DMS79 (cell line): ENCODE measurements at places on chromosomes 11 and 22.

DNA sequence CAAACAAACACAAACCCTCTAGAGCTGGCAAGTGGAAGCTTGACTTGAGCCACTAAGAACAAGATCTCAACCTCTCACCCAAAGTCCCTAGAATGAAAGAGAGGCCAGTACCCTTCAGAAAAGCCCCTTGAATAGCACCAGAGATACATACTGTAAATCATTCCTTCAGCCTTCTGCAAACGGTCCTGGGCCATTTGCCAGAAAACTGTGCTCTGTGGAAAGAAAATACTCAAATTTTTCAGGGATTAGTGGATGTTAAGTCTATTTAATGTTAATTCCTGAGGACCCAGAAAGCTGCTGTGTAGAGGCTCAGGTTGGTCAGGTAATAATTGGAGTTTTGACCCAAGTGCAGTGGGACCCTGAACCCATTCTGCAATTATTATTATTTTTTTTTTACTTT, 16.9 kb downstream of the SERPINH1 start:
- no peak for DNase-seq

DNA sequence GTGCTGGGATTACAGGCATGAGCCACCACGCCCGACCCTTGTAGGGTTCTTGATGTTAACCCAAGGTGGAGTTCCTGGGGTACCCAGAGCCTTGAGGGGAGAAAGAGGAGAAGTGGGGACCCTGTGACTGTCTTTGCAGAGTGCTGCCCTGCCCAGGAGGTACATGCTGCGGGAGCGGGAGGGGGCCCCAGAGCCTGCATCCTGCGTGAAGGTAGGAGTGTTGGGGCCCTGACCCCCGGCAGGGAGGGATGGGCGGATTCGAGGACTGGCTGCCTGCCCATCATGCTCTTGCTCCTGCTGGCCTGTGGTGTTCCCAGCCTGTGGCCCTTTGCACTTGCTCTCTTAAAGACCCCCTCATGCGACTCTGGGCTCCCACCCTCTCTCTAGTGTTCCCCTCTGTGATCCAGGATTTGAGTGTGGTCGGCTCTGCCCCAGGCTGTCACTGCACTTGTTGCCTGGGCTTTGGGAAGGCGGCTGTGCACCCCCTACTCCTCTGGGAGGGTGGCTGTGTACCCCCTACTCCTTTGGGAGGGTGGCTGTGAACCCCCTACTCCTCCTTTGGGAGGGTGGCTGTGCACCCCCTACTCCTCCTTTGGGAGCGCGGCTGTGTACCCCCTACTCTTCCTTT, 4.5 kb downstream of the SCO2 start:
- DNase-seq, result no peak

GRCh38 chr11:107648242-107648641, 57.3 kb downstream of the ELMOD1 start:
- no peak for DNase-seq

- no peak for DNase-seq
Measured at GRCh38 chr22:47591709-47592108, 829.3 kb downstream of the TBC1D22A start.

DNA sequence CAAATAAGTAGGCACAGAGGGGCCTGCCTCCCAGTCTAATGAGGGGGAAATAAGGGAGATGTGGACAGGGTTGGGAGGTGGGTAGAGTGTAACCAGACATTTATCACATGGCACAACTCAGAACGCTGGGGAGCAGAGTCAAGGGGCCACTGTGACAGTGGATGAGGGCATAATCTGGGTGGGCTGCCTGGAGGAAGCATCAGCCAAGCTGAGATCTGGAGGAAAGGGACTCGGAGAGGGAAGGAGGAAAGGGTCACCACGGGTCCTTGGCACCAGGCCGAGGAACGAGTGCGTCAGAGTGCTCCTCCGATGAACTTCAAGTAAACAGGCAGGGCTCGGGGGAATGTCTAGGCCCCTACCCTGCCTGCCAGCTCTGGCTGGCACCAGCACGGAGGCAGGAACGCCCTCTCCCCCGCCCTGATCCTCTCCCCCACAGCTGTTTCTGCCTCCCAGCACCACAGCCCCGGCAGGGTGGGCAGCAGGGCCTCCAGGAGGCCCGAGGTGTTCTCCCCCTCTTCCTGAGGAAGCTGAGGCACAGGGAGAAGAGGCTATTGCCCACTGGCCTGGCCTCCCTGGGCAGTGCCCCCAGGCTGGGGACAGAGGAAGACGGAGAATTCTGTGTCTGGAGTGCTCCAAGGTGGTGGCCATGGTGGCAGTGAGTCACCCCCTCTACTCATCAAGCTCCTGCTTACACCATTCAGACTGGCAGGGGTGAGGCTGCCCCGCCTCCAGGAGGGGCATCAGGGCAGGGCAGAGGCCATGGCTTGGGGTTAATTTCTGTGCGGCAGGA, 4.2 kb downstream of the ALDH3B1 start:
- peak; percentile 17 for DNase-seq

DNA sequence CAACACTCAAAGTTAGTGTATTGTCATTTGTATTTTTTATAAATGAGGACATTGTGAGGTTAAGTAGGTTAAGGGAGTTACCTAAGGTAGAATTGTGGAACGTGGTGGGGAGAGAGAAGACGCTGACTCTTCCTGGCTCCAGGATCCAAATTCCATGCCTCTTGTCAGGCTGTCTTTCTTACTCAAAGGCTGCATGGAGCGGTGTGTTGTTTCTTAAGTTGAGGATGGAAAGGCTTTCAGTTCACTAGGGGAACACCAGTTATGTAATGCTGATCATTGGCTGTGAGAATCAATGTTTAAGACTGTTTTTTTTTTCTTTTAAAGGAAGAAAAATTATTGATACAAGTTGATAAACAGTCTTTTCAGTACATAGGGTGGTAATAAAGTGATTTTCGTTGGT, 2.9 kb downstream of the UBE2L3 start:
- DNase-seq, result no peak

- DNase-seq, result no peak
Measured at GRCh38 chr11:33718440-33718839, 17.8 kb downstream of the CD59 start.

- DNase-seq, result no peak
Measured at GRCh38 chr11:44189986-44190882, 94.8 kb downstream of the EXT2 start.

DNA sequence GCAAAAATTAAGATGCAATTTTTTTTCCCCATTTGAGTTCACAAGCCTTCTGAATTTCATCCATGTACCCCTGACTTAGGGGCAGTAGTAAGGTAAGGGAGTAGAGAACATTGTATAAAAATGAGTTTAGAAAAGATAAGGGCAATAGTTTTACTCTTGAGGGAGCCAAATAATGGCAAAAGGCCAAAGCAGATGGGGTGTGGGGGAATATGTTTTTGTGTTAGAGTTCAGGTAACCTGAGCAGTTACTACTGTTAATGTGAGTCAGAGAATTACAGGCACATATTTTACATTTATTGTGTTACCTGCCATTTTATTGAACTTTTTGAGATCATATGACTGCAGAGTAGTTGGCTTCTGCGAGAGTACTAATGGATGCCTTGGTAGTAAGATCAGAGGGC, 3.1 kb downstream of the EED start:
- DNase-seq, result no peak

DNA sequence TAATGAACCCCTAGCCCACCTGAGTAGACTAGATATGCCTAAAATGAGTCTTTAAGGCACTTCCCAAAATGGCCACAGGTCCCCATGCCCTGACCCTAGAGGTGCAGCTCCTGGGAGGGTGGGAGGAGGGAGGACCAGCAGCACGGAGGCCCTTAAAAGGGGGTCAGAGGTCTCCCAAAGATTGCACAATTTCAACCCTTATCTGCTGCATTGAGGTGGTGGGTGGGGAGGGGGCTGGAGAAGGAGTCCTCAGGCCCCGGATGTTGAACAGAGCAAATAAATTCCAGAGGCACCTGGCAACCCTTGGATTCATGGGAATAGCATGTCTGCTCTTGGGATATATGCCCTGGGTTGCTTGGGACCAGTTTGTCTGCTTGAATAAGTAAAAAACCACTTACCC, 57.6 kb downstream of the NAV2 start:
- DNase-seq, result no peak

DNA sequence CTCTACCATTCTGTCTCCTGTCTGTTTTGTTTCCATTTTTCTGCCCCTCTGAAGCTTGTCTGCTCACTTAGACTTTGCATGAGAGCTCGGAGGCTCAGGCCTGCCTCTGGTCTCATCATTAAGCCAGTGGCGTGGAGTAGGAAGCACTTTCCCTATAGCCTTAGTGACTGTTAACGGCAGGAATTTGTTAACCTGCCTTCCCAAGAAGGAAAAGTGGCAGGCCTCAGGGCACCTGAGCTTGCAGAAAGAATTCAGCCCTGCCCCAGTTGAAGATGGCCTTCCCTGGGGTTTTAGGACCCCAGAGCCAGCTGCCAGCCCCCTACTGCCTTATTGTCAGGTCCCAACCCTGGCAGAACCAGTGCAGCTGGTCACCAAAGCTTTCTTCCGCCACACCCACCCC, 93.2 kb downstream of the PKNOX2 start:
- no peak for DNase-seq

DNA sequence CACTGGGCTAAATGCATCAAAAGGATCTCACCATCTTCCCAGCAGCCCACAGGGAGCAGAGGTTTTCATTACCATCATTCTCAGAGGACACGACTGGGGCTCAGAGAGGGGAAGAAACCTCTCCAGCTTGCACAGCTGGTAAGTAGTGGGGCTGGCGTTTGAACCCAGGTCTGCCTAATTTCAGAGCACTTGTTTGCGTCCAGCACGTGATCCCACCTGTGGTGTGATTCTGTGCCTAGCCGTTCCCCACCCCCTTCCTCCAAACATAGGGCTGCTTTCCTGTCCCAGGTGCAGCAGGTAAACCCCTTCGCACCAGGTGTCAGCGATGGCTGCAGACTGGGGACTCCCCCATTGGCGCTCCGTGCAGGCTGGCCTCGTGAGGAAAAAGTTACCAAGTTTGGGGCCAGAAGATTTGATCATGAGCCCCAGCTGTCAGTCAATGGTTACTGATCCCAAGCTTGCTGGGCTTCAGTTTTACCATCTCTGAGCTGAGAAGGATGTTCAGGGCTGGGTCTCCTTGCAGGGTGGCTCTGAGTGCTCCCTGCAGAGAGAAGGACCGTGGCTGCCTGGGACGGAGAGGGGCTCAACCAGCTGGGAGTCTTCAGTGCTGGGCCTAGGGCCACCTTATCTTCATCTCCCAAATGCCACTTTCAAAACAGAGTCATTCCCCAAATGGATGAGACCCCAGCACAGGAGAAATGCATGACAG, 445.6 kb downstream of the TBC1D22A start:
- DNase-seq, result no peak

GRCh38 chr22:36311386-36312085, 58.6 kb downstream of the APOL1 start:
- no peak for DNase-seq

DNA sequence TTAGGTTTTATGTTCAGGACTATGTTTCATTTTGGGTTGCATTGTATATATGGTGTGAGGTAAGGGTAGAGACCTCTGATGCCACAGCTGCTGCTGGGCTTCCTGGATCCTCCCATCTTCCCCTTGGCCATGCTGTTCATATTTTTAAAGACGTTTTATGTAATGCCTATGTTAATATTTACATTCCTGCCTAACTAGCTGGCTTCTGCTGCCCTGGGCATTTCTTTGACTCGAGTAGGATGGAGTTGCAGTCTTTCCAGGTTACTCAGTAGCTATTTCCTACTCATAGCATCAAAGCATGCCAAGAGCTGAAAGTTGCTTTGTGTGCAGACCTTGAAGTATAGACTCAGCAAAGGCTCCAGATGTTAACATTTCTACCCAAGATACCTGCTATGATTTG, 220.5 kb upstream of the CADM1 start:
- DNase-seq, result no peak

GRCh38 chr22:30556388-30556787, 9.8 kb upstream of the SEC14L6 start:
- DNase-seq, result no peak

GRCh38 chr11:83601201-83601913, 315.2 kb upstream of the CCDC90B start:
- DNase-seq, result no peak

GRCh38 chr11:106585061-106585460, 433.2 kb downstream of the GUCY1A2 start:
- no peak for DNase-seq

DNA sequence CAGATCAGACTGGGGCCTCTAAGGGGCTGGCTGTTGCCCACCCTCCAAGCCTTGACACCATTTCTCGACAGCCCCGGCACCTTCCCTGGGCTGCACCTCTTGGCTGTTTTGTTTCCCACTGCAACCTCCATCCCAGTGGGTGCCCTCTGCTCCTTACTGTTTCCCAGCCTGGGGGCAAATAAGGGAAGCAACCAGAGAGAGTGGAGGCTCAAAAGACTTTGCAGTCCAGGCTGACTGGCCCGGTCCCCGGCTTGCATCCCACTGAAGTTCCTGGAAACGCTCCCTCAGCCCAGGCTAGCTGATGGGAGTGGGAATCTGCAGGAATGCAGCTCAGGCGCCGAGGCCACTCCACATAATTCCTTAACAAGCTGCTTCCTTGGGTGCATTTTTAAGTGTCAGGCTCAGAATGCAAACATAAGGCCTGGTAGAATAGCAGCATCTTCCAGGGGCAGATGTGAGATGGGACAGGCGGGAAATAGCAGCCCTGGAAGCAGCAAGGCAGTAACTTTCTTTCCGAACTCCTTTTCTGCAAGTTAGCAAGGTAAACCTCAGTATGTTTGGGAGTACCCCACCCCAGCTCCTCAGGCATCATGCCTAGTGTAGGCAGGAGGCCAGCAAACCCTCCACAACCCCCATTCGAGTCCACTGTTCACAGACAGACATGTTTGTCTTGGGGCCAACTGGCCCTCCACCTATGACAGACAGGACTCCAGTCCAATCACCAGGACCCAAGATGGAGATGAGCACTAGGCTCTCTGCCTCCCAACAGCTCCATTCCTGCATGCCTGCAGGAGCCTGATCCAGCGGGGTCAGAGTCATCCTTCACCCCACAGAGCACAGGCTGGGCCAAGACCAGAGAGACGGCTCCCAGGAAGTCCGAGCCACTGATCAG, 39.3 kb downstream of the RPL27A start:
- no peak for DNase-seq

- peak; percentile 24 for DNase-seq
Measured at GRCh38 chr22:23147617-23148387, 2.5 kb downstream of the RAB36 start.

GRCh38 chr11:104565583-104565961, 332.7 kb downstream of the CASP12 start:
- DNase-seq, result no peak

DNA sequence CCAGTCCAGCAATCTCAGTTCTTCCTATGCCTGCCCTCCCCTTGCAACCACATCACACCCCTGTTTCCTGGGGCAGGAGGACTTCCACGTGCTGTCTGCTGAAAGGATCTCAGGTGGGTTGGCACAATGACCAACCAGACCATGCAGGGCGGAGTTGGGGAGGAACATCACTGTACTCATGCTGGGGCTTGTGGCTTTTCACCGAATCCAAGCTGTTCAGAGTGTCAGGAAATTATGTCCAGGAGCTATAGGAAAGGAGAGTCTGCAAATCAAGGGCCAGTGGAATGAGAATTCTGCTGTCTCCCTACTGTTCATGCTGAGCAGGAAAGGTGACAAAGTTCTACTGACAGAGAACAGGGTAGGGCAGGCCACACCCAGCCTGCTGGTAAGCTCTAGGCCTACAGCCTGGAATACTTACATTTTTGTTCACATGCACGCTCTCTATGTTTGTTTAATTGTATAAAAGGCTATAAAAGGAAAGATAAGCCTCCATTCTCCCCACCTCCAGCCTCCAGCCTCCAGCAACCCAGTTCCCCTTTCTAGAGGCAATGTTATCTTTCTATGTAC, 1.7 kb upstream of the PLAAT2 start:
- DNase-seq, result no peak
